HCT116 (cell line): ENCODE measurements at places on chromosomes 3 and 15. TPM values are rescaled to one million over a fixed set of nuclear protein-coding genes. Genes with fewer than 3 reads are reported as not detected.
A peak's percentile ranks its signal among the peaks of the same experiment; 100 is the strongest.

DNA sequence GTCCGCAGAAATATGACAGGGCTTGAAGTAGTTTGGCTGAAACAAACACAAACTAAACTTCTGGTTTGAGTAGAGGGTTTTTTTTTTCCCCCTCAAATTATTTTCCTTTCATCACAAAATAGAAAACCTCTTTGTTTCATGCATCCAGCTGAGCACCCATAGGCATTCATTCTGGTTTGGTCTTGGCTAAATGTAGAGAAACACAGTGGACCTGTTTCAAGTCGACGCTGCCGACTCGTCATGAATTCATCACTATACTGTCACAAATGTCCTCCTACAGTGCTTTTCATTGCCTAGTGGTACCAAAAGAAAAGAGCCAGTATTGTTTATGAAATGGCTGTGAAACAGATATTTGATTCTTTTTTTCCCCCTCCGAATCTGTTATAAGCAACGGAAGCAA lies 52.4 kb upstream of the GYG1 start:
- no peak for DNase-seq

DNA sequence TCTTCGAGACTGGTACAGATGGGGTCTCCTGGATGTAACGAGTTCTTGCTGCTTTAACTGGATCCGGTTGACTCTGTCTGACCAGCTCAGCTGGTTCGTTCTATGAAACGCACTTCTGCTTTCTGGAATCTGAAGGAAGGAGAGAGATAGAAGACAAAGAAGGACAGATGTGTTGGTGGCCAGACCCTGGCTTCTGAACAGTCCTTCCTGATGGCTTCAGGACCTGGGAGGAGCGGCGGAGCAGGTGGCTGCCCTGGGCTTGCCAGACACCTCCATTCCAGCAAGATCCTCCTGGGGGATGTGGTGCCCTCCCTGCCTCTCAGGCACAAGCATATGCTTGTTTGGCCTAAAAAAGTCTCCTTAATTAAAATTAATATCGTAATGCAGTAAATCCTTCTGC lies 99.9 kb downstream of the APBA2 start:
- DNase-seq: no peak

DNA sequence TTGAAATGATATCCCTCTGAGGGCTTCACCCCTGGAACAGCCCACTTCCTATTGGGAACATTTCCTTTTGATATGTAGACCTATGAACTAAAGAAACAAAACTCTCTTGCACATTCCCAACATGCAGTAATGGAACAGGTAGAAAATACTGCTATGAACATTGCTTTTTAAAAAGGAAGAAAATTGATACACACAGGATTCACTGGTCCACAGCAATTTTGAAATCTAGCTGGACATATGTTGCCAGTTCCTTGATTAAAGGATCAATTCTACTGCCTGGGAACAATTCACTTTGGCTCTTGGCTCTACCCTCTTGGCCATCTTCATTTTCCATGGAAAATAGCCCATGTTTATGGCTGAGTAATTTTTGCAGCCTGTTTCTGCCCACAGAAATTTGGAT lies 74.9 kb upstream of the ZNF280D start:
- no peak for DNase-seq

GRCh38 chr3:69201658-69202057 lies 79.3 kb upstream of the LMOD3 start:
- no peak for DNase-seq

DNA sequence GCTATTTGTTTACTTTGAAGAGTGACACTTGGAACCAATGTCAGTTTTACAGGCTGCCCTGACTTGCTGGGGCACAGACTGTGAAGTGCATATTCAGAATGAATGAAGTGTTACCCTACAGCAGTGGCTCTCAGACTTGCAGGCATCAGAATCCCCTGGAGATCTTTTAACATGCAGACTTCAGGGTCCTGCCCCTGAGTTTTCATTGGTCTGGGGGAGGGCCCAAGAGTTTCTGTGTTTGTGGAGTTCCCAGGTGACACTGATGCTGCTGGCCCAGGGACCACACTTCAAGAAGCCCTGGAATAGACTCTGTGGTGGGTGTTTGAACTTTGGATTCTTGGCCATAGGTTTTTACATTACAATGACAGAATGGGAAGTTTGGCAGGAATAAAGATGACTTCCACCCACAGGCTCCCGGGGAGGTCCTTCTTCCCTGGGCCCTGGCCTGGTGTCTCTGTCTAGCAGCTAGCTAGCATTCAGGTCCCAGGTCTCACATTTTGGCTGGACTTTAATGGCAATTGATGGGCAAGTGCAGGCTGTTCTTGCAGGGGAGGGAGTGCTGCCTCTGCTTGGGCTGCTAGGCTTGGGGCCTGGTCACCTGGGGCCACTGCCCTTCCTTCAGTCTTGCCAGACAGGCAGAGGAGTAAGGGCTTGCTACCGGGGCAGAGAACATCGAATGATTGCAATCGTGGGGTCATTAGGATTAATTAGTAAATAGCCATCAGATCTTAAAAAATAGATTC lies 149.0 kb downstream of the APBA2 start:
- no peak for DNase-seq

GRCh38 chr15:67109141-67110034 lies 44.0 kb downstream of the SMAD3 start:
- DNase-seq: no peak

- peak; percentile 29 for DNase-seq
Measured at GRCh38 chr15:79339588-79340314, 28.8 kb downstream of the TMED3 start.

GRCh38 chr3:153619268-153619667 lies 457.2 kb downstream of the RAP2B start:
- DNase-seq: no peak

- no peak for DNase-seq
Measured at GRCh38 chr3:53122255-53122932, 7.8 kb downstream of the RFT1 start.

DNA sequence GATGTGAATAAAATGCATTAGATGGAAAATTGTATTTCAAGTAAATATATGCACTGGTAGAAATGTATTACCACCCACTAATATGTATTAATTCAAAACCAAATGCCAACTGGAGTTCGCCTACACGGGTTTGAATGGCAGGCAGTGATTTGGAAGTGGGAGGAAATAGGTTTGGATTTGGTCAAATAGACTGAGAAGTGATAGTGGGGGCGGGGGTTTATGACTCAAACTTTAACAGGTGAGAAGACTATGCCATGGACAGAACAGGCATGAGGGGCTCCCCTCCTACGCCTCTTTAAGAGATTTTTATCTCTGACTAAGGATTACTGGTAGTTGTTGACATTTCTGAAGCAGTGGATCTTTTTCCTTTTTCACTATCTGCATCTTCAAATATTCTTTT lies 677.8 kb downstream of the NTRK3 start:
- no peak for DNase-seq

DNA sequence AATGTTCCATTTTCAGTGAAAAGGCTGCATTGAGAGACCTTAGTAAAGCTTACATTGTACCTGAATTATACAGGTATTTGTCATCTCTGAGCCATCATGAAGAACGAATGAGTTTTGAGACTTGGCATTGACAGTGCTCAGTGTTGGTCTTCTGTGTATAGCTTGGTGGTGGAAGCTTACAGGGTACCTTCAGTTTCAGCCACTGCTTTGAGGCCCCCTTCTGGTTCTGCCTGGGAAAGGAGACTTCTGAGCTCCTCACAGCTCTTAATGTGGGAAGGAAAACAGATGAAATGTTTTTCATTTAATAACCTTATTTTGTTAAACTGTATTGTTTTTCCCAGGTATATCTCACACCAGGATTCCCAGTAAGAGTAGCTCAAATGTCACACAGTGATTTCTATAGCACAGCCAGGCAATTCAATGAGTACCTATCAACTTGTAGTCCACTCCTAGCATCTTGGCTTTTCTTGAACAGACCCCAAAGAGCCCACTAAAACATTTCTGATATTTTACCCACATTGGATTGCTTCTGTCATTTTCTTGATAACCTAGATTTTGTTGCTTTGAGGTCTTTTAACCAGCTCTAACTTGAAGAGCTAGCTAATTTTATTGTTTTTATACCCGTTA lies 5.6 kb downstream of the SERPINI1 start:
- peak; percentile 38 for DNase-seq

- DNase-seq: no peak
Measured at GRCh38 chr15:40047415-40048210, 8.6 kb upstream of the SRP14 start.

DNA sequence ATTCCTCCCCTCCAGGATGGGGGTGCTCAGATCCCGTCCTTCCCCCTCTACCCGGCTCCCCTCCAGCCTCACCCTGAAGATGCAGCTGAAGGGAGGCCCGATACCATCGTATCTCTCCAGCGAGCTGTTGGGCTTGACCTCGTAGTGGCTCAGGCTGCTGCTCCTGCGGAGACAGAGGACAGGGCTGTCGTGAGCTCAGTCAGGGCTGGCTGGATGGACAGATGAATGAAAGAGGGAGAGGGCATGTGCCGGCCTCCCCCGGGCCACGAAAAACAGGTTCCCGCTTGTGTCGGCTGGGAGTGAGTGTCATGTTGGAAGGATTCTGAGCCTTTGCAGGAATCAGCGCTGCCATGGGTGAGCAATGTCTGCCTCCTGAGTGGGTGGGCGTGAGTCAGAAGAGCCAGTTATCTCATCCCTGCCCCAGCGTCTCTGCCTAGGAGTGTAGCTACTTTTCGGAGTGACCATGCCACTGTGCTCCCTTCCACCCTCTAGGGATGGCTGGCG lies 35.2 kb downstream of the FEM1B start:
- DNase-seq: no peak

GRCh38 chr3:101838691-101839090 lies 10.6 kb upstream of the NFKBIZ start:
- DNase-seq: no peak

DNA sequence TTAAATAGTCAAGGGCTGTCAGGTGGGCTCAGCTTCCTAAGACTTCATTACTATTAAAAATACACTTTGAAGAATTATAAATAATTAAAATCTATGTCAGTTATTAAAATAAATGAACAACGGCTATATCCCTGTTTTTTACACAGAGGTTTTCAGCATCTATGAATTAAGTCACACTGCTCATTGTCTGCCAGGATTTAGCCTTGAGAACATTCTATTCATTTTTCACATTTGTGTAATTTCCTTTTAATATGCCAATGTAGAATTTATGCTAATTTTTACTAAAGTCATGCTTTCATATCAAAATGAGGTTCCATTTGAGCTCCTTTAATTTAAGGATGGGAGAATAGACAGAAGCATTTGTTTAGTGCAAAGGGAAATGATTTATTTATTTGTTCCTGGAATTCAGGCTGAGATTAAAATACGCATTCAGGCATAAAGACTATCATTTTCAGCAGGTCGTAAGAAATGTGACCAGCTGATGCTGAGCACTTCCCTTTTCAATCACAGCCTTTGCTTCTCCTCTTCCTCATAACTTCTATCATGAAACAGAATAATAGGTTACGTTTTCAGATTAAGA lies 345.1 kb downstream of the MFSD1 start:
- no peak for DNase-seq

GRCh38 chr3:32733631-32734229 lies 48.7 kb downstream of the CNOT10 start:
- peak; percentile 19 for DNase-seq

SPINK8 gene
- not detected for total RNA-seq

HHLA2 gene
- total RNA-seq: not detected

CSPG5 gene
- 3.8 TPM for total RNA-seq

GPR149 gene
- total RNA-seq: not detected

ERC2 gene
- total RNA-seq: not detected

TMEM158 gene
- total RNA-seq: 25.8 TPM

PP2D1 gene
- total RNA-seq: not detected

CATSPER2 gene
- 3.6 TPM for total RNA-seq

SIDT1 gene
- total RNA-seq: not detected

GADL1 gene
- not detected for total RNA-seq

COL8A1 gene
- 0.07 TPM for total RNA-seq

TMEM207 gene
- total RNA-seq: not detected

TTC23 gene
- total RNA-seq: 10.2 TPM
